Fibroblast of pulmonary artery (primary cell): ENCODE measurements at places on chromosomes 1 and 21.

DNA sequence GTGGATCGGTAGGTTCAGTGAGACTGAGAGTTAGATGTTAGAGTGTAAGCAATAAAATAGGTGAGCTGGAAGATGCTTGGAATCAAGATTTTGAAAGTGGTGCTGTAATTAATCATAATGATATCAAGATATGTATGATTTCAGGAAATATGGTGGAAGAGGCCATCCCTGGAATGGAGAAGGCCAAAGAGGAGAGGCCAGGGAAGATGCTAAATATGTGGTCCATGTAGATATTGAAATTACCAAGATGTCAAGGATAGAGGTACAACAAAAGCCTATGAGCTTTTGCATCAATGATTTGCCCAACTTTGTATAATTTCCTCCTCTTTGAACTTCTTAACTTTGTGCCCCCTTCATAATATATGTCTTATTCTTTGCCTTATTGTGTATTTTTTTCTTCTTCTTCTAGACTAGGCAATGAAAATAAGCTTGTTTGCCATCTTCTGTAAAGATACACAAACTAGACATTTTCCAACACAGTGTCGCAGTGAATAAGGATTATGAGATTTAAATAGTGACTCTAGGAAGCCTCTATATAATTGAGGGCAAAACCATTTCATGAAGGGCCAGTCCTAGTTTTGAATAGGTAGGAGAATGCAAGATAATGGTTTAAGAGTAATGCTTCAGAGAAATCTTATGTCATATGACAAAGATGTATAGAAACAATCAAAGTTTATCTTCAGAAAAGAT is 8.9 kb downstream of the PTGS2 start:
- DNase-seq, result no peak

- DNase-seq, result no peak
These were observed 150.8 kb upstream of the SGIP1 start for GRCh38 chr1:66383168-66383567.

DNA sequence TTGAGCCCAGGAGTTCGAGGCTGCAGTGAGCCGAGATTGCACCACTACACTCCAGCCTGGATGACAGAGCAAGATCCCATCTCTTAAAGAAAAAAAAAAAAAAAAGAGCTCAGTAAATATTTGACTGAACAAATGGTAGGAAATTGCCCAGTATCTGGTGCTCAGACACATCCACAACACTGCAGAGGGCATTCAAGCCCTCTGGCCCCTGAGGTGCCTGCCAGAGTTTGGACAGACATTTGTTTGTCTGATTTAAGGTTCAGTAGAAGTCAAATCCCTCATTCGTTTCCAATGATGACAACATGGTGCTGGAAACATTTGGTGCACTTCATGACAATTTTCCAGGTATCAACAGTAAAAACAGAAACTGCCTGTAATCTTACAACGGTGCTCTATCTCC is 86.6 kb downstream of the HLCS start:
- DNase-seq, result no peak

DNA sequence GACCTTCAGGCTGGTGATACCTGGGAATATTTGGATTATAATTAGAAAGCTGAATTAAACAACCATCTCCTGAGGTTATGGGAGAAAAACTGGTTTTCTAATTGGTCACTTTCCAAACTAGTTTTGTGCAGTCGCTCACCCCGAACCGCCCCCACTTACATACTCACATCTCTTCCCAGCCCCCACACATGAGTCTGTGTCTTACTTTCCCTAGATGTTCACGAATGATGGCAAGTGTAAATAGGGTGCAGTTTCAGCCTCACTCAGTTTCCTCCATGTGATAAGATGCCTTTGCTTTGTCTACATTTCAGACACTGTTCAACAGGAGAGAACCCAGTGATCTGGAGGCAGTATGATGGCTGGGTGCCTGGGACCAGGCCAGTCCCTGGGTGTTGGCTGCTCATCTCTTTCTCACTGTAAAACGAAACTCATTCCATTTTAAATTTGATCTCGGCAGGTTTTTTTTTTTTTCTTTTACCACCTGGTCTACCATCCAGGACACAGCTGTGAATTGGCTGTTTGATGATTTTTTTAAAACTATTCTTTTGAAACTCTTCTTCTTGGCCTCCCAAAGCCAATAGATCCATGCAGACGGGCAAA is 164.3 kb upstream of the RAB4A start:
- no peak for DNase-seq

DNA sequence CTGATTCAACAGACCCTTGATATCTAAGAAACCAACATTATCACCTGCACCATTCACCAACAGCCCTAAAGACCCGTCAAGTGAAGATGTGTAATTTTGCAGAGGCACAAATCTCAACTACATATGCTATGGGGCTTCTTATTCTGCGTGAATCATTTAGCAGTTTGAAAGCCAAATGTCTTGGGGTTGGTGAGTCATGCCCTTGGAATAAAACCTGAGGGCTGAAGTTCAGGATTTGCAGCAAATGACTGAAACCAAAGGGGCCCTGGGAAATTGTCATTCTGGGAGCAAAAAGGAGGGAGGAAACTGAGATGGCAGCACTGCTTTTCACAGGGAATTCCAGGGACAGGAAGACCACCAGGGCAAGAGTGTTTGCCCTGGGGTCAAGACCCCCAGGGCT is 79.2 kb upstream of the TNR start:
- no peak for DNase-seq

- no peak for DNase-seq
These were observed 156.2 kb upstream of the SPAG17 start for GRCh38 chr1:118340928-118341910.

- DNase-seq, result no peak
These were observed 116.6 kb downstream of the HS2ST1 start for GRCh38 chr1:87030740-87031690.

DNA sequence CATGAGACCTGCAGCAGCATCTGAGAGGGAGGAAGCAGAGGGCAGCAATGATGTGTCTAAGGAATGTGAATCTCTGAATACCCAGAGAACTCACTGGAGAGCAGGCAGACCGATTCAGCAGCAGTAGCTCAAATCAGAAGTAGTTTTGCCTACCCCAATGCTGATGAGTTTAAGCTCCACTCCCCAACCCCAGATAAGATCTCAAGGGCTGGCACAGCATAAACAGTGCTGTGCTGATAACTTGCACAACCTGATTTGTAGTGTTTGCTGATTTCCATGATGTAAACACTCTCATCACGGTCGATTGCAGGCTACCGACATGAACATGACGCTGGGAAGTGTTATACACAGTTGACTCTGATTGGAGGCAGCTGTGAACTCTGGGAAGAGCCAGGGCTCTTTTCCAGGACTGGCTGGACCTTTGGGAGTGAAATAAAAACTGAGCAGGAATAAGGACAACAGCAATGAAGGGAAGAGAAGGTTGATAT is 11.2 kb upstream of the HMGCS2 start:
- DNase-seq, result peak; percentile 58

DNA sequence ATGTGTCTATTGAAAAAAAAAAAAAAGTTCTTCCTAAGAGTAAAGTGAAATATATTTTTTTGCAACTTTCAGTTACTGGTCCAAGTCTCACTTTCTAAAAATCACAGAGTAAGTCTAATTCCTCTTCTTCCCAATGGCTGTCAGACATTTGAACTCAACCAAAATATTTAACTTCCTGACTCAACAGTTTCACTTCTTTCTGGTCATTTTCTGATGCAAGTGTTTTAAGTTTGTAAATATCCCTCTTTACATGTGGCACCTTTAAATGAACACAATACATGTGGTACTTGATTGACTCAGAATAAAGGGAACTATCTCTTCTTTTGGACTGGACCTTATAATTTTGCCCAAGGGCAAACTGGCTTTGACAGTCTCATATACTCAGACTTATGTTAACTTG is 76.7 kb downstream of the ASH1L start:
- no peak for DNase-seq

DNA sequence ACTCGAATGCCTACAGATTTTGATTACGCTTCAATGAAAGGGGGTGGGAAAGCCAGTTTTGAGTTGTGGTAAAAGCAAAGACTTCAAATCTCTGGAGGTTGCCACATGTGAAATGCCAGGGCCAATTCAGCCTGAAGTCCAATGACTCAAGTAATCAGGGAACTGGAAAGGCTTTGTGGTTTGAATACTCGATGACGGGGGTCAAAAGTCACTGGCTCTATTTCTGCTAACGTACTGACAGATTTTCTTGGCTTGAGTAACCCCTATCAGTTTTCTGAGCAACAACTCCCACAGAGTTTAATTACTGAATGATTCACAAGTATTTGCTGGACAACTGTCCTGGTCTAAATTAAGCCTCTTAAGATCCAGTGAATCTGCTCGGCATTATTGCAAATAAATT is 152.2 kb downstream of the SIPA1L2 start:
- DNase-seq, result peak; percentile 78

DNA sequence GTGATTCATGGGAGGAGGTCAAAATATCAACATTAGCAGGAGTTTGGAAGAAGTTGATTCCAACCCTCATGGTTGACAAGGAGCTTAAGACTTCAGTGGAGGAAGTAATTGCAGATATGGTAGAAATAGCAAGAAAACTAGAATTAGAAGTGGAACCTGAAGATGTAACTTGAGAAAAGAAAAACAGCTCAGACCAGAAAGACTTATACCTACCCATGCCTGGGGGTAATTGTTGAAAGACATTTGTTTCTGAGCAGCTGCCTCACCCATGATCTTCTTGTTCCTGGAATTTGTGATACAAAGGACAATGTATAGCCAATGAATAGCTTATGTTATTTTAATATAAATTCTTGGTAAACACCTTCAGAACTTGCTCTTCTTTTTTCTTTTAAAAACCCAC is 128.6 kb downstream of the LRIG2 start:
- no peak for DNase-seq

DNA sequence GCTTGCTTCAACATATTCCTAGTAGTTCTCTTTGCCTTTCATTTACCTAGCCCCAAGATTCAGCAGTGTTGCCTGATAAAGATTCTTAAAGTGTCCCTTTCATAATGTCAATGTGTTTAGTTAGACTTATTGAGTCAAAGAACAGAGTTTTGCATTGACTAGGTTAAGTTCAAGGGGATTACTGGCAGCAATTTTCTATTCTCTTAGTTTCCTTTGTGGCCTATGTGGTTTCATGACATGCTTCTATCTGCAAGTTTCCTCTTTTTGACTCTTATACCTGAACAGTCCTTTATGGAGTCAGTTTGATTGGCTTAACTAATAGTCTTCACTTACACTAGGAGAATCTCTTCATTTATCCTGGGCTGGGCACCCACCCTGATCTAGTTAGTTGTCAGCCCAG is 151.3 kb downstream of the ADGRL4 start:
- DNase-seq, result no peak

GRCh38 chr1:22665752-22666151 is 12.7 kb downstream of the C1QB start:
- DNase-seq, result peak; percentile 56

- DNase-seq, result peak; percentile 64
These were observed 153.3 kb downstream of the NR5A2 start for GRCh38 chr1:200180821-200181220.

DNA sequence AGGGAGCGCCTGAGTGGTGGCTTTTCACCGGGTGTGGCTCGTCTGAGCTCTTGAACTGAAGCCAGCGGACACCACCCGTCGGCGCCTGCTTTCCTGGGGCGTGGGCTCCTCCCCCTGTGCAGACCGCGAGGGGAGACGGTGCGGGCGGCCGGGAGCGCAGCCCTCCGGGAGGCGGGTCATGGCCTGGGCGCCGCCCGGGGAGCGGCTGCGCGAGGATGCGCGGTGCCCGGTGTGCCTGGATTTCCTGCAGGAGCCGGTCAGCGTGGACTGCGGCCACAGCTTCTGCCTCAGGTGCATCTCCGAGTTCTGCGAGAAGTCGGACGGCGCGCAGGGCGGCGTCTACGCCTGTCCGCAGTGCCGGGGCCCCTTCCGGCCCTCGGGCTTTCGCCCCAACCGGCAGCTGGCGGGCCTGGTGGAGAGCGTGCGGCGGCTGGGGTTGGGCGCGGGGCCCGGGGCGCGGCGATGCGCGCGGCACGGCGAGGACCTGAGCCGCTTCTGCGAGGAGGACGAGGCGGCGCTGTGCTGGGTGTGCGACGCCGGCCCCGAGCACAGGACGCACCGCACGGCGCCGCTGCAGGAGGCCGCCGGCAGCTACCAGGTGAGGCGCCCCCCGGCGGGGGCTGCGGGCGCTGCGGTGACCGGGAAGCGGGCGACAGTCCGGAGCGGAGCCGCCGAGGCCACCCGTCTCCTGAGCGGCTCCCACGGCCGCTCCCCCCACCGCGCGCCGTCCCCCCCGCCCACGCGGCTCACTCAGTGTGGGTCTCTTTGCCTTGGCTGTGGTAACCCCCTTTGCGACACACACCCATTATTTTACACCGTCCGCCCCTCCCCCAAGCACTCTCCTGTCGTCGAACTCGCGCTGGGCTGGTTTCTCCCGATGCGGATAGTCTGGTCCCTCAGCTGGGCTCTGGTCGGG is at the start of gene TRIM58:
Gene TRIM58 (plus strand): TSS at position 119 of the 916 bp plus-strand sequence. CDS start 60 bp downstream, at position 179.
- peak; percentile 1 for DNase-seq
